HCEC 1CT (cell line): ENCODE measurements at places on chromosomes 1 and 21.

GRCh38 chr1:245771511-245772281, 616.9 kb downstream of the KIF26B start:
- DNase-seq, result peak; percentile 95

DNA sequence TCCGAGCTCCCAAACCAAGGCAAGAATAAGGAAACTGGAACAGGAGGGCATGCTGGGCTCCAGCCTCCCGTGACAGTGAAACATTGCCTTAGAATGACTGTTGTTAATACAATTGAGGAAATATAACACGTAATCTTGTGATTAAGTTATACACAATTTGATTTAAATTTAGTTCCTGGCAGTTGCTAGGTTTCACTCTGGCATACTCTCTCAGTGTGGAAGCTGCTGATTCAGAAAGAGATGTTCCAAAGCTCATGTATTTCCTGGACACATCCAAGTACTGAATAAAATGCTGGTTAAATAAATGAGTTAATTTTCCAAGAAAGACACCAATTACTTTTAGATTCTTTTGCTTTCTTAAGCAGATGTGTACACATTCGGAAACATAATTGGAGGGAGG, 176.1 kb downstream of the GRIK1 start:
- no peak for DNase-seq

DNA sequence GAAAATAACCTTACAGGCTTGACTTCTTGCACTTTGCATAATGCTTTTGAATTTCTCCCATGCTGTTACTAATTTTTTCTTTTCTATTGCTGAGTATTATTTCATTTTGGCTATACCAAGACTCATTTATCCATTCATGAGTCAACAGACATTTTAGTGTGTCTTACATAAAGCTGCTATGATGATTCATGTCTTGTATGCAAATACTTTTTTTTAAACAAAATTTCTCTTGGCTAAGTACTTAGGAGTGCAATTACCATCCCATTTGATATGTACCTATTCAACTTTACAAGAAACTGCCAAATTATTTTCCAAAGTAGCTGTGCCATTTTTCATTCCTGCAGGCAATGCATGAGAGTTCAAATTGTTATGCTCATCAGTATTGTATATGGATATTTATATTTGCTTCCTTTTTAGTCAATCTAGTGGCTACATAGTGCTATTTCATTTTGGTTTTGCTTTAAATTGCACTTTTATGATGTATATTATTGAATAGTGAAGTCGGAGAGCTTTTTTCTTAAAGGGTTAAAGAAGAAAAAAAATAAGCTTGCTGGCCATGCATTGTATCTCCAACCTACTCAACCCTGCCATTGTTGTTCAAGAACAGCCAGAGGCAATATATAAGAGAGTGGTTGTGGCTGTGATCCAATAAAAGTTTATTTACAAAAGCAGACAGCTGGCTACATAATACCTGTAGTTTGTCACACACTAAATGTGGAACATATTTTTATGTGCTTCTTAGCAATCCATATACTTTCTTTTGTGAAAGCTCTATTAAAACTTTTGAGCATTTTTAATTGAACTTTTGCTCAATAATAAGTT, 862.8 kb downstream of the KCNT2 start:
- no peak for DNase-seq

GRCh38 chr1:1137256-1138045, 21.6 kb upstream of the C1orf159 start:
- DNase-seq, result no peak

DNA sequence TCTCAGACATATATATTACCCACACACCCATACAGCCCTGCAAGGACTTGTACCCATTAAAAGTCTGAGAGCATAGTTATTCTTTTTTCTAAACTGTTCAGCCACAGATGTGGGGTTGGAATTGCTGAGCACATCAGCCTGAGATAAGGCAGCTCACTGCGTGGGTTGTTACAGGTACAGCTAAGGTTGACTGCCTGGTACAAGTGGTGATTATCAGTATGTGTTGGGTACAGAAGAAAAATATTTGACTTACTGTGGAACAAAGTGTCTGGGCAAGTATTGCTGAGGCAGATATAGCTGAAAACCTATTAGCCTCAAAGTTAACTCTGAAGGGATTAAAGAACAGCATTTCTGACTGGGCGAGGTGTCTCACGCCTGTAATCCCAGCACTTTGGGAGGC, 5.0 kb downstream of the STX12 start:
- DNase-seq, result no peak

DNA sequence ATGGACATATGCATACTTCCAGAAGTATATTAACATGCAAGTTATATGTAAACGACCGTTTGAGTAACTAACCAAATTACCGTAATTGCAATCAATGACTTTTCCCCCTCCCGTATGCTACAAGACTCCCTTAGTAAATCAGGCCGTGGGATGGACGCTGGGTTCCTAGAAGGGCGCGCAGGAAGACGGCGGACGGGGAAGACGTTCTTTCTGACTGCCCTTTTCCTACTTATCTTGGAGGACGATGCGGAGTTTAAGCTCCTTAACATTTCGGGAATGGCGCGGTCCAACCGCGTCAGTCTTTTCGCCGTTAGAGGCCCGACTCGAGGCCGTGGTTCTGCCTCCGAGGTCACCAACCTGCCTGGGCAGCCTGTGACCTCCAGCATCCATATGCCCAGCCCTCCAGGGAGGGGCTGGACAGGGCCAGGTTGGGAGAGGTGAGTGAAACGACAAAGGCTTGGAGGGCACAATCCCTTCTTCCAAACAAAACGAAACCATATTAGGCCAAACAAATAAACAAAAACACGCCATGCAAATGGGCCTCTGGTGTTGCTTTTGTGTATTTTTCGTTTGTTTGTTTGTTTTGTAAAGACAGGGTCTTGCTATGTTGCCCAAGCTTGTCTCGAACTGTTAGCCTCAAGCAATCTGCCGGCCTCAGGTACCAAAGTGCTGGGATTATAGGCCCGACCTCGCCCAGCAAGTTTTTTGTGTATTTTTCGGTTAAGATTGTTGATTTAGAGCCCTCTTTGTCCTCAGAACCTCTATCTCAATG, 873 bp upstream of the PI4KB start:
- peak; percentile 33 for DNase-seq

DNA sequence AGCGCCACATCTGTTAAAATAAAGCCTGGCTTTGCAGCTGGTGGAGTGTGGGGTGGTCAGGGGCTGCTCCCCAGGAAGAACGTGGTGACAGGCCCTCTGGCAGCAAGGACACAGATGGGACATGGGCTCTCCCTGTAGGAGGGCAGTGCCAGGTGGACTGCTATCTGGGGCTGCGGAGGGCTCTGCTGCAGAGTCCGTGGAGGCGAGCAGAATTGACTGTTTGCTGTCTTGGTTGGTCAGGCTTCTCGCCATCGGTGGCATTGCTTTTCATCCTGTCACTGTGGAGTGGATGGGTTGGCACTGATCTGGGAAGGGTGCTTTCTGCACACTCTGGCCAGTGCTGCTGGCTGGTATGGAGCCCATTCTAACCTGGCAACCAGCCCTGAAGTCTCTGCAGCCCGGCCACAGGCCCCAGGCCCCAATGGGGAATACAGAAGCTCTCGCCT, 103.0 kb downstream of the LAMC2 start:
- DNase-seq, result no peak

DNA sequence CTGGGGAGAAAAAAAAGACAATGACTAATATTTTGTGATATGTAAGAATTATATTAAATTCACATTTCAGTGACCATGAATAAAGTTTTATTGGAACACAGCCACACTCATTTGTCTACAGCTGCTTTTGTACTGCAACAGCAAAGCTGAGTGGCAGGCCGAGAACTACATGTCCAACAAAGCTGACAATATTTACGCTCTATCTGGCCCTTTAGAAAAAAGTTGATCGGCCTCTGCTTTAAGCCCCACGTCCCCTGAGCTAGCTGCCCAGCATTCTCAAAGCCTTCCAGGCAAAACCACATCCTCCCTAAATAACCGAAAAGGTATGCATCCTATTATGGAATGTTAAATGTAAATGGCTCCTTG, 8.6 kb downstream of the SLC2A1 start:
- peak; percentile 80 for DNase-seq

- DNase-seq, result no peak
Measured at GRCh38 chr1:151324390-151324930, 2.8 kb downstream of the PI4KB start.

DNA sequence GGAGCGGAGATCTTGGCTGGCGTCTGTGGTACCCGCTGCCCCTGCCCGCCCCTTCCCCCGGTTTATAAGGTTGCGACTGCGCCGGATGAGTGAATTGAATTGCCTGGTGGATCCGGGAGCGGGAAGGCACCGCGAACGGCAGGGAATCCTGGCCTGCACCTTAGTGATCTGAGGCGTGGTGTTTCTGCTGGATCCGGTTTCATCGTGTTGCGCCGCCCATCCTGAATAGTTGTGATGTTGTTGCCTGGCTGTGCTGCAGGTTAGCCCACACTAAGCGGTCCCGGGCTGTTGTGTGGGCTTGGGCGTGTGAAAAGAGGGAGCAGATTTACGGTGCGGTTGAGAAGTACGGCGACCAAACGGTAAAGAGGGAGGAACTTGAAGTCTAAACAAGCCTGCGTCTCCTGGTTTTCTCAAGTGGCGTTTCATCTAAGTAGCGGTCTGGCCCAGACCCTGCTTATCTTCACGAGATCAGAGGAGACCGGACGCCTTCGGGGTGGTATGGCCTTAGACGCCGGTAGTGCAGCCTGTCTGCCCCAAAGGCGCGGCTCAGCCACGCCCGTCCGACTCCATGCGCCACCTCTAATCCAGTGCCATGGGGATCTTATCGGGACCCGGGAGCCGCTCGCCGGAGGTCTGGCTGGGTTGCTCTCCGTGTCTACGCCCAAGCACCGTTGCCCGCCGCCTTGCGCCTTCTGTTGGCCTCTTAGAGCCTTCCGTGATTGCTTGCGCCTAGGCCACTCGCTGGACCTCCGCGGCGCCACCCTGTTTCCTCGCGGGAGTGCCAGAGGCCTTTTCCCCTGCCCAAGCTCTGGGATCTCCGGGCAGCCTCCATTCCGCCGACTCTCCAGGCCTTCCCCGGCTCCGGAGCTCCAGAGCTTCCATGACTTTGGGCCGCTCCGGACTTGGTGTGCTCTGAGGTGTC, 87.5 kb upstream of the RHOU start:
- peak; percentile 67 for DNase-seq

- DNase-seq, result no peak
Measured at GRCh38 chr1:101293461-101294051, 56.7 kb downstream of the S1PR1 start.

DNA sequence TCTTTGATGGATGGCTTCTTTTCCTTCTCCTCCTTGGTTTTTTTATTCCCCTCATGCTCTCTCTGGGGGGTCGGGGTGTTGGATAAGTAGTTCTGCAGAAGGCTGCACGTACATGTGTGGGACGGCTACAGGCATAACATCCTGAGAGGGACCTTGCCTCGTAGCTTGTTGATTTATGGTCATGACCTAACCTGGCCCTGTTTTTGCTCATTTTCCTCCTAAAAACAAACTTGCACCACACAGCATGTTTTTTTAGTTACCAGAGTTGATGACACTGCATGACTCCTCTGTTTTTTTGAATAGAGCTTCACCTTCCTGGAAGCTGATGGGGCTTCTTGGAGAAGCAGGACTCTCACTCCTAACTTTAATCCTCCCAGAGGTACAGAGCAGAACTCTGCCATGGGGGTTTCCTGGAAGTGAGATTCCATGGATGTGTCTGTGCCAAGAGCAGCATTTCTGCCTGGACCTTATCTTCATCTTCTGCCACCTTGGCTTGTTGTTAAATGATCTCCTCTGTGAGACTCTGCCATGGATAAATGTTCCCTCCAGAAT, 114.7 kb downstream of the PAPPA2 start:
- DNase-seq, result no peak

- DNase-seq, result no peak
Measured at GRCh38 chr1:193537266-193538002, 351.0 kb upstream of the B3GALT2 start.

- DNase-seq, result no peak
Measured at GRCh38 chr1:110580244-110580643, 25.9 kb downstream of the KCNA2 start.

GRCh38 chr1:232737917-232738316, 67.3 kb upstream of the MAP10 start:
- DNase-seq, result no peak

- no peak for DNase-seq
Measured at GRCh38 chr21:42214081-42214750, 4.7 kb upstream of the ABCG1 start.

DNA sequence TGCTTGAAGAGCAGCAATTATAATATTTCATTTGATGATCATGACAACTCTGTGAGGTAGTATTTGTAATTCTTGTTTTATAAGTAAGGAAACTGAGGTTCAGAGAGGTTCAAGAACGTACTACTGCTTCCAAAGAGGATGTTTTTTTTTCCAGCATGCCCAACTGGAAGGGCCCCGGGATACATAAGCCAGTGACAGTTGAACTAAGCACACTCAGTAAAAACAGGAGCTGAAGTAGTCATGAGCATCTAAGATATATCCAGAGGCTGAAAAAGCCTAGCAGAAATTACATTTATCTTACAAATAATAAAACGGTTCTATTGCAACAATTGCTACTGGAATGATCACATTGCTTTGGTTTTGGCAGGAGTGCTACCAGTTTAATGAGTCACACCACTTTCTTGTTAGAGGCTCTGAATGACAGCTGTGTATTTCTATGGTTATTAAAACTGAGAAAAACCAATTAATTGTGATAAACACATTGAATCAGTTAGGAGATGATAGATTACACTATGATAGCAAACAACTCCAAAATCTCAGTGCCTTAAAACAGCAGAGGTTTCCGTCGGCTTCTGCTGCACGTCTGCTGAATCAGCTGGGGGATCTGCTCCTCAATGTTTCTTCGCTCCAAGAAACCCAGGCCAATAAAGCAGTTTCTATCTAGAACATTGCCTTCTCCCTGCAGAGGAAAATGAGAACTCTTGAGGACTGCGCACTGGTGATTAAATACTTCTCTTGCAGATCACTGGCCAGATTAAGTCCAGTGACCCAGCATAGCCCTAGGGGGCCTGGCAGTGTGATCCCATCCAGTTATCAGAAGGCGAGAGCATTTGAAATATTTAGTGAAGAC, 522.7 kb downstream of the PLPP3 start:
- peak; percentile 69 for DNase-seq

DNA sequence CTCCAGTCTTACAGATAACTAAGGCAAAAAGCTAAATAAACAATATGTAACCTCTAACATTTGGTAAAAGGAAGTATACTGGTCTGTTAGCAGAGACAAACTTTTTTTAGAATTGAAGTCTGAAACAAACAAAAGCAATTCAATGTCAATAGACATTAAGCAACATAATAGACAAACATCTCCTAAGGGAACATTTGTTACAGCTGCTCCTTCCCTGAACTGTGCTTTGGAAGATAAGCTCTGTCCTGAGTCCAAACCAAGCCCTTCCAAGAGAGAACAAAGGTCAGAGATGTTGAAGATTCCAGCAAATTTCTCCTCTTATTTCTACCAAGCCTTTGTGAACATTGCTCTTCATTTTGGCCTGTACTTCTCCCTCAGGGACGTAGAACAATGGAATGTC, 25.3 kb downstream of the FMO2 start:
- DNase-seq, result no peak

GRCh38 chr21:34302521-34302920, 61.3 kb upstream of the KCNE2 start:
- DNase-seq, result peak; percentile 20

GRCh38 chr1:172863031-172863430, 187.7 kb downstream of the TNFSF18 start:
- DNase-seq, result peak; percentile 53
